ENCODE measurements at places on chromosomes 16 and 17. TPM values are rescaled to one million over a fixed set of nuclear protein-coding genes. Genes with fewer than 3 reads are reported as not detected.

GRCh38 chr17:66341462-66341861, 39.0 kb downstream of the PRKCA start:
- no peak for DNase-seq

DNA sequence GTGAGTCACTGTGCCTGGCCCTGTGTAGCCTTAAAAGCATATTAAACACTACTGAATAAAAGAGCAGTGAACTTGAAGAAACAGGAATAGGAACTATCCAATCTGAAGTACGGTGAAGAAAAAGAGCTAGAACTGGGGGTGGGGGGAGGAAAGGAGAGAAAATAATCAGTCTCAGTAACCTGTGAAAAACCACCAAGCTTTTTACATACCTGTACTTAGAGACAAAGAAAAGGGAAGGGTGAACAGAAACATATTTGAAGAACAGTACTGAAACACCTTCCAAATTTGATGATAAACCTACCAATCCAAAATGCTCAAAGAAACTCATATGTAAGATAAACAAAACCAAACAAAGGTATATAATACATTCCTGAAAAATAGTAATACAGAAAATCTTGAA, 77.5 kb downstream of the USP32 start:
- DNase-seq, result no peak

GRCh38 chr17:81000334-81000630, 8.6 kb downstream of the CHMP6 start:
- DNase-seq, result no peak

The C17orf100 gene
- polyA plus RNA-seq, result 12.4 TPM

DNA sequence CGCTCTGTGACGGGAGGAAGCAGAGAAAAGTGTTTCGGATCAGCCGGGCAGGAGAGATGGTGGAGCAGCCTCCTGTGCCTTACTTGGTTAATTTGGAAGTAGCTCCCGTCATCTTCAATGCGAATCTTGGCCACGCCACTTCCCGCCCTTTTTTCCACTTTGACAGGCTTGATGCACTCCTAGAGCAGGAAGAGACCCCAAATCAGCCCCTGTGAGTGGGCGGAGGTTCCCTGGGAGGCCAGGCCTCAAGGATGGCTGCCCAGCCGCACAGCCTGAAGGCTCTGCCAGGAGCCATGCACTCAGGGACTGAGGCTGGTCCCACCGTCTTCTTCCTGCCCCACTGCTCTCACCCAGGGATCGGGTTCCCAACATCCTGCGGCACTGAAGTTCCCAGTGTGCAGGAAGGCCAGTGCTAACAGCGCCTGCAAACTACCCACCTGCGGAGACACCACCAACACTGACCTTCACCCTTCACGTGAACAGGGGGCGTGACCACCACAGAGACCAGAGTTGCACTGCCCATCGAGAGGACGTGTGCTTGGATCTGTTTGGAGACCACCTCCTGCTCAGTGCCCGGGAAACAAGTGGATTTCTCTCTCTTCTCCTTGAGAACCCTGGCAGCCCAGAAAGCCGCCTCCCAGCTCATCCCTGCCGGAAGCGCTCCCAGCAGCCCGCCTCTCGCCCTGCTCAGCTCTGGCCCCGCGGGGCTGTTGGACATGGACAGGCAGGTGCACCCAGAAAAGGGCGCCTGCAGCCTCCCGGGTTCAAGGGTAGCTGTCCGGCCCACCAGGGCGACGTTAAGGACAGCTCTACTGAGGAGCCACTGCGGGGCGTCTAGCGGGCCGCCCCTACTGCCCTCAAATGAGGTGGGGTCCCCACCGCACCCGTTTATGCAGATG, 988 bp downstream of the CIAO3 start:
- DNase-seq, result no peak

DNA sequence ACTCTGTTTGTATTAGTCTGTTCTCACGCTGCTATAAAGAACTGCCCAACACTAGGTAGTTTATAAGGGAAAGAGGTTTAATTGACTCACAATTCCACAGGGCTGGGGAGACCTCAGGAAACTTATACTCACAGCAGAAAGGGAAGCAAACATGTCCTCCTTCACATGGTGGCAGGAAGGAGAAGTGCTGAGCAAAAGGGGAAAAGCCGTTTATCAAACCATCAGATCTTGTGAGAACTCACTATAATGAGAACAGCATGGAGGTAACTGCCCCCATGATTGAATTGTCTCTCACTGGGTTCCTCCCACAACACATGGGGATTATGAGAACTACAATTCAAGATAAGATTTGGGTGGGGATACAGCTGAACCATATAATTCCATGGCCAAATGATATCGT, 30.9 kb downstream of the ABCC1 start:
- DNase-seq, result no peak

The TPPP3 gene
- 79.1 TPM for polyA plus RNA-seq

- no peak for DNase-seq
Observed at GRCh38 chr17:83203472-83204221, 124.2 kb downstream of the METRNL start.

The AATK gene
- 6.0 TPM for polyA plus RNA-seq

The GINS3 gene
- 12.5 TPM for polyA plus RNA-seq

The PIK3R5 gene
- polyA plus RNA-seq, result 0.66 TPM

DNA sequence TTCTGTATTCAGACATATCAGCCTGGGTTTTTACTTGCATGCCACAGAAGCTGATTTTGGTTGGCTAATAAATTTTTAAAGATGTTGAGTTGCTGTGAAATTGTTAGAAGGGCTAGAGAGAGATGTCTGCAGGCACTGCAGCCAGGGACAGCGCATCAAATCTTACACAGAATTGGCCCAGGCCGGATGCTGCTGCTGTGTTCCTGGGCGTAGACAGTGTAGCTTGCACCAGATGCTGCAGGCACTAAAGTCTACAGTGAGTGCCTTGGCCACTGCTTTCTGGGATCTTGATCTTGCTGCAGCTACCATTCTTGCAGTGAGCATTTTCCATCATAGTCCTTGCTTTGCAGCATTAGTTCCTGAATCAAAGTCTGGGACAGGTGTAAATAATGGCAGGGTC, 169.9 kb downstream of the SPECC1 start:
- DNase-seq, result no peak

- no peak for DNase-seq
Observed at GRCh38 chr16:85722128-85722893, 28.6 kb downstream of the C16orf74 start.

The ZNF594 gene
- 27.3 TPM for polyA plus RNA-seq

GRCh38 chr17:4708436-4708835, 2.0 kb upstream of the ARRB2 start:
- DNase-seq, result no peak

DNA sequence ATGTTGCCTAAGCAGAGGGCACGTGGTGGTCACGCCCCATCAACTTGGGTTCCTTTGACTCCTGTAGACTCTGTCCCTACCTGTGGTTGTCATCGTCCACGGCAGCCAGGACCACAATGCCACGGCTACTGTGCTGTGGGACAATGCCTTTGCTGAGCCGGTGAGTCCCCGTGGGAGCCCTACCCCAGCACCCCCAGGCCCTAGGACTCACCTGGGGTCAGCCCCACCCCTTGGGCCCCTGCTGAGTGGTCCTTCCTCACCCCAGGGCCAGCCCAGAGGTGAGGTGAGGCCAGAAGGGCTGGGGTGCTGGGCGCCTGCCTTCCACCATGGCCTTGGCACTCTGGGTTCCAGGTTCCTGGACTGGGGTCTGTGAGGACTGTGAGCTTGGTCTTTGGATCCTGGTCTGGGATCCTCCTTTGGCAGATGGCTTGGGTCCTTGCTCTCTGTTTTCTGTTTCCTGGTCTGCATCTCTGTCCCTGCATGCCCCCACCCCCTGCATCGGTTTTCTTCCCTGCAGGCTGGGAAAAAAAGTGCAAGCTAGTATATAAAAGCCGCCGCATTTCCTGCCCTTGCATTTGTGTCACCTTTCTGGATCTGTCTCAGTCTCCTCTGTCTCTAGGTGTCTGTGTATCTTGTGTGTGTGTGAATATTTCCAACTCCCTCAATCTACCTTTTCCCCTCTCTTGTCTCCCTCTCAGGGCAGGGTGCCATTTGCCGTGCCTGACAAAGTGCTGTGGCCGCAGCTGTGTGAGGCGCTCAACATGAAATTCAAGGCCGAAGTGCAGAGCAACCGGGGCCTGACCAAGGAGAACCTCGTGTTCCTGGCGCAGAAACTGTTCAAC, 17.5 kb downstream of the STAT5A start:
- DNase-seq, result no peak

GRCh38 chr17:70030371-70030770, 44.7 kb upstream of the KCNJ16 start:
- DNase-seq, result no peak

- no peak for DNase-seq
Observed at GRCh38 chr17:72215928-72216327, 95.1 kb downstream of the SOX9 start.

The RHBDF2 gene
- 6.6 TPM for polyA plus RNA-seq

- DNase-seq, result no peak
Observed at GRCh38 chr17:57666201-57666870, 78.8 kb downstream of the CCDC182 start.

The NTHL1 gene
- polyA plus RNA-seq, result 15.4 TPM

DNA sequence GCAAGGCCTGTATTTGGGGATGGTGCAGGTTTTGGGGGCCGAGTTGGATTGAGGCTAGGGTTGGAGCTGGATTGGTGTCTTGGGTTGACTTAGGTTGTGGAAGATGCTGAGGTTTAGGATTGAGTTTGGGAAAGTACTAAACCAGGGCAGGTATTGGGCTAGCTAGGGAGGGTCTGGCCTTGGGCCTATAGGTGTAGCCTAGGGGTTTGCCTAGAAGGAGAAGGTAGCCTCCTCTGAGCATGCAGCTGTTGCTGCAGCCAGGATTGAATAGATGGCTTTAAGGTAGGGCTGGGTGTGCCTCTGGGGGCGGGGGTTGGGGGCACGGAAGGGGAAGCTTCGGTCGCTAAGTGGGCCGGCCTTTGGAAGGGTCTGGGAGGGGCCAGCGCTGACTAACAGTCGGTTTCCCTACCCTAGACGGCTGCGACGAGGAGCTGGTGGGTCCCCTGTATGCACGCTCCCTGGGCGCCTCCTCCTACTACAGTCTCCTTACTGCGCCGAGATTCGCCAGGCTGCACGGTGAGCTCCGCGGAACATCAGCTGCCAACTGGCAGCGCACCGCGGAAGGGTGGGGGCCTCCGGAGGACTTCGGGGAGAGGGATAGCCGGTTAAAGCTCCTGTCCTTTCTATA, 1.2 kb downstream of the CNTNAP1 start:
- no peak for DNase-seq

Measured in left renal cortex interstitium (tissue), 4 donors.